ENCODE measurements at places on chromosomes 7 and 10.

DNA sequence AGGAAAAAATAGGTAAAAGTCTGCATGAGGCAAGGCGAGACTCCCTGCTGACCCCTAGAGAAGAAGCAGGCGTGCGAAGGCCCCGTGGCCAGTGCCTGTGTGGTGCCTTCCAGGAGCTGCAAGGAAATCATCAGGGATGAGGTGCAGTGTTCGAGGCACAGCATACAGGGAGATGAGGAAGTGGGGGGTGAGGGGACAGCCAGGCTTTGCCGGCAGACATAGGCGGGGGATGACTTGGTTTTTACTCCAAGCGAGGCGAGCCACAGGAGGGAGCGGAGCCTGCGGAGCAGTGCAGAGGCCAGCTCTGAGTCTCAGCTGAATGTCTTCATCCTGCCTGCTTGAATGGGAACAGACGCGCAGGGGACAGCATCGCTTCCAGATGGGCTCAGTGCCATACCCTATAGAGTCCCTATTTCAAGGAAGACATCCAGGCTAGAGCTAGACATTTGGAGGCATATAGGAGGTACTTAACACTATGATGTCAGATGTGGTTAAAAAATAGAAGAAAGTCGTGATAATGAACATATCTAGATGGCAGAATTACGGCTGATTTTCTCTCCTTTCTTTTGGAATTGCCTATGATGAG lies 49.5 kb downstream of the TCERG1L start:
- ATAC-seq, result no peak

- no peak for ATAC-seq
These were observed 1283.5 kb upstream of the CELF2 start for GRCh38 chr10:9734218-9734617.

DNA sequence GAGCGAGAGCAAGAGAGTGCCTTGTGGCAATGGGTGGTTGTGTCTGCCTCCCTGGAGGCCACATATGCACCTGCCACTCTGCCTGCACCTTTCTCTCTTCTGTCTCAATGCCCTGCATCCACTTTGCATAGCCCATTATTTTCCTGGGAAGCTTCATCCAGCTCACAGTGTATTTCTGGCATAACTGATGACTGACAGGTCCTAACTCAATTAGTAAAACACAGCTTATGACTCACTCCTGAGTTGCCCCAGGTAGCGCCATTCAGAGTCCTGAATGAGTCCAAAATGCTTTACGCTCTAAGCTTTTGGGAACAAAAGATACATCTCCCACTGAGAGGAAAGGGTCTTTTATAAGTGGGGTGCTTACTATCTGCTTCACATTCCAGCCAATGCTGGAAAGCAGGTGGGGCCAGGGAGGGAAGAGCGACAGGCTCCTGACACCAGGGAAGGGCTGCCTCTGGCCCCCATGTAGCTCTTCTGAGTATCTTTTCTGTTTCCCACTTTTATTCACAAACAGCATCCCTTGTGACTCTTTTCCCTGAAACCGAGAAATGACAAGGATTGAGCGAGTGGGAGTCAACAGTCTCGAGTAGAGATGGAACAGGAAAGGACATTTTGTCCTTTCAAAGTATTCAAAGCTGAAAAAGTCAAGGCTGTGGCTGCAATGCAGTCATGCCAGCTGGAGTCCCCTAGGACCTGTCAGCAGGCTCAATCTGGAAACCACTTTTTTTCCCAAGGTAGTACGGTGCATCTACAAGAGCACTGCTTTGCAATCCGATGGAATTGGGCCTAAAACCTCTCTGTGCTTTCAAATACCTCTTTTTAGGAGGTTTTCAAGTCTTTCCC lies 479.3 kb upstream of the PODXL start:
- ATAC-seq, result no peak

GRCh38 chr7:8085420-8085819 lies 116.8 kb downstream of the GLCCI1 start:
- ATAC-seq, result no peak

DNA sequence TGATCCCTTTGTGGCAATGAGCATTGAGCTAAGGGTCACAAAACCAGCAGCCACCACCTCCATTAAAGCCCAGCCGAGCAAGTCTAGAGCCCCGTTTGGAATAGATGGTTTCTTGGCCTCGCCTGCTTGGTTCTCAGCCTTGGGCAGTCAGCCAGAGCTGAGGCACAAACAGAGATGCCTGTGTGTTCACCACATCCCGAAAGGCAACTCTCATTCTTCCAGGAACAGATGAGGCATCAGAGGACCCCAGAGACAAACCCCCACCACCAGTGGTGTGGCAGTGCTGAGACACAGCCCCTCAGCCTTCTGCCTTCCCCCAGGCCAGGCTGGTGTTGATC lies 203.3 kb upstream of the ZMIZ1 start:
- ATAC-seq, result no peak

DNA sequence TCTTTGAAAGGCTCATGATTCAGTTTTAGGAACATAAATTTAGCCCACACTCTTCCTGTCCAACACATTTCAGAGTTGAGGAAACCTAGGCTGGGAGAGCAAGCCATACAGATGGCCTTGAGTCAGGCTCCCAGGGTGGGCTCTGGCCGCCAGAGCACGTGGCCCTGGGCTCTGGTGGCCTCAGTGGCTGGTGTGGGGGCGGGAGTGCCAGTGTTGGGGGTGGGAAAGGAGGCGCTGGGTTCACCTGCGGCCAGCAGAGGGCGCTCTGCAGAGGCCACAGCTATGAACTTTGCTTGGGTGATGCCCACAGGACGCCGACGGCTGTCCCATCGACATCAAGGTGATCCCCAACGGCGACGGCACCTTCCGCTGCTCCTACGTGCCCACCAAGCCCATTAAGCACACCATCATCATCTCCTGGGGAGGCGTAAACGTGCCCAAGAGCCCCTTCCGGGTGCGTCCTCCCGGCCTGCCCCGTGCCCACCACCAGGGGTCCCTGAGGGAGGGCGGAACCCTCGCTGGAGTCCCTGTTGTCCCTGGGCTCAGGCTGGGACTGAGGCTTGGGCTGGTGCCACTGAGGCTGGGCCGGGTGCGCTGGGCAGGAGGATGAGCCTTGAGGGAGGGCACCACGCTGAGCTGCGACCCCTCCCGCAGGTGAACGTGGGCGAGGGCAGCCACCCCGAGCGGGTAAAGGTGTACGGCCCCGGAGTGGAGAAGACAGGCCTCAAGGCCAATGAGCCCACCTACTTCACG lies 11.9 kb downstream of the FLNC start:
- ATAC-seq, result peak; percentile 46

DNA sequence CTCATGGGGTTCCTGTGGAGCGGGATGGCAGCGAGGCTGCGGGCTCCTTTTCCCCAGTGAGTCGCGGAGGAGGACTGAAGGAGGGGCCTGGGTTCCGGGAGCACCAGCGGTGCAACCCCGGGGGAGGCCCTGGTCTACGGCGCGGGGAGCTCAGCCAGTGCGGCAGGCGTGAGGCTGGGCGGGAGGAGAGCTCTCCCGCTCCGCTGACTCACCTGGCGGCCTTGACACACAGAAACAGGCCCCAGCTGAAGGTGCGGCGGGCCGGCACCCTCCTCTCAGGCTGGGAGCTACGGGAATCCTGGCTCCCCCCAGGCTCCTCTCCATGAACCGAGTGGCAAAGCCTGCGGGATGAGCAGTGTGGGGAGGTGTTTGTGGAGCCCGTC lies 6.8 kb upstream of the NOM1 start:
- ATAC-seq, result peak; percentile 88

GRCh38 chr7:1817061-1817712 lies 147.1 kb downstream of the ELFN1 start:
- ATAC-seq, result no peak

DNA sequence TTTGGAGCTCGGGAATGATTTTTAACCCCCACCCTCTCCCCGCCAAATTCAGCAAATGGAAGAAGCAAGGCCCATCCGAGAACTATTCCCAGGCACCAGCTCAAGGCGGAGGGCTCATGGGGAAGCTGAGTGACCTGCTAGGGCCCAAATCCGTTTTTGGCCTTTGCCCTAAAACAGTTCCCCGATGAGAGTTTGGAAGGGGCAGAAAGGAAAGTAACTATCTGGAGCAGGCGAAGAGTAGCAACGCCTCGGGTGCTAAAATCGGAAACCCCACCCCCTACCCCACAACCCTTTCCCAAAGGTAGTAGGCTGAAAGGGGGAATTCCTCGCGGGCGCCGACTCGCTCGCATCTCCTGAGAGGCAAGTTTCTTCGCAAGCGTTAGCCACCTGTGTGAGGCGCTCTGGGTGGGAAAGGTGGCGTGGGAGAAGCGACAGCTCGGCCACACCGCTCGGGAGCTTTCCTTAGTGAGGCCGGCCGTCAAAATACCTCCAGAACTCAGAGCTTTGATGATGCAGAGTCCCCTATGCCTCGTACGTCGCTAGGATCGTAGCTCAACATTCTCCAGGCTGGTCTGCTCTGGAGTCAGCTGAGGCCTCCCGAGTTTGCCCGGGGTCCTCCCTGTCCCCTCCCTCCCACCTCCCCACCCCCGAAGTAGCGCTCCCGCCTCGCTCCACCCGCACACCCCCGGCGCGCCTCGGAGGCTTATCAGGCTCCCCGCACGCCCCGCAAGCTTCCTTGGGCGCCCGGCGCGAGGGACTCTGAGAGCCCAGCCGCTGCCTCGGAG lies 642 bp upstream of the PRKG1 start:
- peak; percentile 31 for ATAC-seq

GRCh38 chr10:60035984-60036383 lies 129.6 kb upstream of the CCDC6 start:
- ATAC-seq, result no peak

DNA sequence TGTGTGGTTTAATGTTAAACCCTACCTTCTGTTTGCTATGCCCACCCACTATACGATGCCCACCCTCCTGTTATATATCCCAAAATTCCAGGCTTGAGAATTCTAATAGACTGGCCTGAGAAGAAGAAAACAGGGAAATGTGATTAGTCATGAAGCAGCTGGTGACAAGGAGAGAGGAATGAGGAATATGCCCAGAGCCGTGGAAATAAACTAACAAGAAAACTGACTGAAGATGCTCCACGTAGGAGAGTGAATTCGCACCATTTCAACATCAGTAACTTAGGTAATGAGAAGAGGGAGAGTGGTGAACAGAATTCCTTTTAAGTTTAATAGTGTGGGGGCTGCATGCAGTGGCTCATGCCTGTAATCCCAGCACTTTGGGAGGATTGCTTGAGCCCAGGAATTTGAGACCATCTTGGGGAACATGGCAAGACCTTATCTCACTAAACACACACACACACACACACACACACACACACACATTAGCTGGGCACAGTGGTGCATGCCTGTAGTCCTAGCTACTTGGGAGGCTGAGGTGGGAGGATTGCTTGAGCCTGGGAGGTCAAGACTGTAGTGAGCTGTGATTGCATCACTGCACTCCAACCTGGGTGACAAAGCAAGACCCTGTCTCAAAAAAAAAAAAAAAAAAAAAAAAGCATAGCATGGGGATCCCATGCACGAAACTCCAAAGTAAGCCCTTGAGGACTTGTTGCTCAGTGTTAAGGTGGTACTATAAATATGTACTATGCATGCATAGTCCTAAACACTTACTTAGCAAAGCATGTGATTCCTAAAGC lies 16.1 kb upstream of the SYPL1 start:
- no peak for ATAC-seq

- peak; percentile 62 for ATAC-seq
These were observed 9.4 kb downstream of the WBP1L start for GRCh38 chr10:102752934-102753664.

GRCh38 chr10:81093056-81093455 lies 555.4 kb downstream of the SH2D4B start:
- no peak for ATAC-seq

DNA sequence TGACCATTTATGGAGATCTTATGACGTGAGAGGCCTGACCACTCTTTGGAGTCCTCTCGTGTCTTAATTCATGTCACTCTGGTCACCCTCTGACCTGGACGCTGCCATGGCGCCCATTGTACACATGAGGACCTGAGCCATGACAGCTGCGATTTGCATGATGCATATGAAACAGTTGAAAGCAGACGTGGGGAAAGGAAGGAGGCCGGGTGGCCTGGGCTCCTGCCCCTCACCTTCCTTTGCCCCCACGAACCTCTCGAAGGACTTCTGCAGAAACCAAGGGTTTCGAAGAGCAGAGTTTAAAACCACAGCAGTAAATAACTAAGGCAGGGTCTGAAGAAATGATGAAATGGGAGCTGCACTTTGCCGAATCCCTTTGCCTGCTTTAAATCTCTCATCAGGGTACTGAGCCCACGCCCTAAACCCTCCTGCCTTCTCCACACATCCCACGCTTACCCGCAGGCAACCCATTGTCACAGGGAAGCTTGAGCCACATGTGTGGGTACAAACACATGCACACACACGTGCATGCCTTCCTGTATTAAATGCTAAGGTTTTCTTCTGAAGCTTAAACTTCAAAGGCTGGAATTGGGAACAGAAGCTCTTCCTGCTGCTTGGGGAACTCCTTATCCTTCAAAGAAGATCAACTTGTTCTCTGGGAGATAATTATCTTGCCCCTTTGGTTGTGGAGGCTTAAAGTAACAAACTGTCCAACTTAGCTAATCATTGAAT lies 11.7 kb upstream of the CALML3 start:
- ATAC-seq, result no peak

- ATAC-seq, result no peak
These were observed 14.8 kb downstream of the COBL start for GRCh38 chr7:51301806-51302205.

GRCh38 chr7:131689662-131690234 lies 133.3 kb upstream of the PODXL start:
- no peak for ATAC-seq

DNA sequence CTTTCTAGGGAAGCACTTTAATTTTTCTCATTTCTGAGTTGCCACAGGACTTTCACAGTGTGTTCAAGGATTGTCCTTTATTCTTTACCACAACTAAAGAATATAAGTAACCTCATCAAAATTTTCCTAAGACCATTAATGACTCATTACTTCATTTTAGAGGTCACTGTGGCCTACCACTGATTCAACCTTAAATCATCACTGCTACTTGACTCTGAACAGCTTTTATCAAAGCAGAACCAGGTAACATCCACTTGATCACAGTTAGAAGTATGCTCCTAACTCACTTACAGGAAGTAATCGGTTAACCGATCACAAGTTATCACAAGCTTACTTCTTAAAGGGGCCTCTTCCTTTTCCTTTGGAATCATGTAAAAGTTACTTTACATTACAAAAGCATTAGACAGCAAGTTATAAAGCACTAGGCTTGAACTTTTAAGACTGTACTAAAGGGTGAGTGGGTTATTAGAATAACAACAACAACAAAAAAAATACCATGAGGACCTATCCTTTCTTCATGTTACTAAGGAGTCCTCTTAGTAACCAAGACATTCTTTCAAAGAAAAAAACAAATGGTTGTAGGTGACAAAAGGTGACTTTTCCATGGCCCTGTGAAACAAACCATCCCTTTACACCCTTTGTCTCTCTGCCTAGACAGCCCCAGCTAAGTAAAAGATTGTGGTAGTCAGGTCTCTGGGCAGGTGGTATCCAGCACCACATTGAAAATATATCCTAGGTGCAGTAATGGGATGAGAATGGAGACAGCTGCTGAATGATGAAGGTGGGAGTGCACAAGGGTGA lies 40.0 kb upstream of the PDK4 start:
- no peak for ATAC-seq
